ENCODE measurements at places on chromosomes 13 and 19. TPM values are rescaled to one million over a fixed set of nuclear protein-coding genes. Genes with fewer than 3 reads are reported as not detected.

GRCh38 chr13:106541826-106542225 is 6.4 kb upstream of the EFNB2 start:
- DNase-seq = no peak
- H3K4me1 ChIP-seq = peaks cover 5% of the 10 kb centered on the region
- H3K27me3 ChIP-seq = no peaks in the 10 kb centered on the region
- peaks cover 19% of the 10 kb centered on the region for H3K36me3 ChIP-seq
- no peak overlapping the region for H3K27ac ChIP-seq
- H3K4me3 ChIP-seq = no peak overlapping the region

CGB8 gene
- not detected for total RNA-seq

DNA sequence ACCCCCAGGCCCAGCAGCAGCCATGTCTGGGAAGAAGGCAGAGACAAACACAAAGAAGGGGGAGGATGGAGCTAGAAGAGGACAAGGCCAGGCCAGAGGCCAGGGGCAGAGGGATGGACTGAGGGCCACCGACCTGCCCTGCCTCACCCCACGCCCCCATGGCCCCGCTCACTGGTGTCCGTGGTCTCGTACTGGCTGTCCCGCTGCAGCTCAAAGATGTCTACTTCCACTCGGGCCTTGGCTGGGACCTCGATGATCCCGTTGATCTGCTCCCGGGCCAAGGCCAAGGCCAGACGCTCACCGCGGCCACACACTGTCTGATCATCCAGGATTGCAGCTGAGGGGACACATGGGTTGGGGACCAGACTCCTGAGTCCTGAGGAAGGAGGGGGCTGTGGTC is 5.0 kb downstream of the GRIK5 start:
- no peak for DNase-seq
- H3K36me3 ChIP-seq = no peaks in the 10 kb centered on the region
- no peaks in the 10 kb centered on the region for H3K4me1 ChIP-seq
- no peak overlapping the region for H3K27ac ChIP-seq
- H3K4me3 ChIP-seq = no peak overlapping the region

DNA sequence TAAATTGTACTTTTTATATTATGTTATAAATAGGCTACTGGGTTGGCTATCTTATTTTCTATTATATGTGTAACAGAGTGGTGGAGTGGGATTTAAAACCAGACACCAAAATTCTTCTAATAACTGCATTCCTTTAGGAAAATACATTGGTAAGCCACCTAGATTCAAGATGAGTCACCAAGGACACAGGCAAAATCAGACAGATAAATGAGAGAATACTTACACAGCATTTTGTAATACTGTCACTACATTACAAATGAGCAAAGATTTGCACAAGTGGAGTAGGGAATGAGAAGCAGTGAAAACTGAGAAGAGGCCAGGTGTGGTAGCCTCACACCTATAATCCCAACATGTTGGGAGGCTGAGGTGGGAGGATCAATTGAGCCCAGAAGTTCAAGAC is 6.2 kb upstream of the SPART start:
- no peak overlapping the region for H3K4me3 ChIP-seq
- no peak for DNase-seq
- peaks cover 34% of the 10 kb centered on the region for H3K4me1 ChIP-seq

STK11 gene
- total RNA-seq = 61.3 TPM

HSPH1 gene
- total RNA-seq = 75.5 TPM

DNA sequence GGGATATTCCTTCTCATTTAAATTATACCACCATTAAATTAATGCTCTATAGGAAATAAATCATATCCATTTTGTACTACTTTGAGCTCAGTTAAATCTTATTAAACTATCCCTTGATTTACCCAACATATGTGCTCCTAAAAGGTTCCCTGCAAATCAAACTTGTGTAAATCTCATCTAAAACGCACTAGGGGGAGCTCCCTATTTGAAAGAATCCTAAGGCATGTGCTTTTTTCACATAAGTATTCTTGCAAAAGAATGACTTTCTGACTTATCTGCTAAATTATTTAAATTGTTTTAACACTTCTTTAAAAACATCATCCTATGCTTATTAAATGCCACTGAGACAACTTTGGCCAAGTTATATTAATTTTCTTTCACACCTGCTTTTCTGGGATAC is 7.9 kb downstream of the INTS6 start:
- peaks cover 12% of the 10 kb centered on the region for H3K4me1 ChIP-seq
- no peak for DNase-seq
- H3K36me3 ChIP-seq = peaks cover 6% of the 10 kb centered on the region
- H3K27ac ChIP-seq = no peak overlapping the region

DNA sequence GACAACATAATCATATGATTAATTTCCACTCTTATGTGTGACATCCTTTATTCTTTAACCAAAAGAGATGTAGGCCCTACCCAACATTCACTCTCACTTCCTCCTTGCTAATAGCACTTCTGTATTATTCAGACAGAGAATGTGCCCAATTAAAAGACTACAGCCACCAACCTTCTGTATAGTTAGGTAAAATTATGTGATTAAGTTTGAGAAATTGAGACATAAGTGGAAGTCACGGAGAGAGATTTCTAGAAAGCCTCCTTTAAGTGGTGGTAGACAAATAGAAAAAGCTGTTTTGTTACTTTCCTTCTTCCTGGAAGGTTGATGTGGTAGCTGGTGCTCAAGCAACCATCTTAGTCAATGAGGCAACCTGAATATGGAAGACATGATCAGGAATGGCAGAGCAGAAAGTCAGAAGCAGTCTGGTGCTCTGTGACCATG is 14.8 kb downstream of the EPSTI1 start:
- H3K27me3 ChIP-seq = no peaks in the 10 kb centered on the region
- H3K27ac ChIP-seq = no peak overlapping the region
- H3K36me3 ChIP-seq = peaks cover 7% of the 10 kb centered on the region
- H3K4me1 ChIP-seq = peaks cover 13% of the 10 kb centered on the region
- DNase-seq = no peak

- no peak for DNase-seq
- no peak overlapping the region for H3K27ac ChIP-seq
- no peaks in the 10 kb centered on the region for H3K36me3 ChIP-seq
- H3K27me3 ChIP-seq = peaks cover 18% of the 10 kb centered on the region
Observed at GRCh38 chr13:32086366-32086765, 54.8 kb downstream of the FRY start.
